ENCODE measurements at places on chromosomes 7 and 10.

GRCh38 chr7:150620617-150621371, 11.4 kb downstream of the GIMAP6 start:
- no peak for DNase-seq

- DNase-seq: no peak
These were observed 177.2 kb downstream of the SEM1 start for GRCh38 chr7:96532428-96532935.

GRCh38 chr7:139246905-139247304, 15.9 kb downstream of the UBN2 start:
- no peak for DNase-seq

DNA sequence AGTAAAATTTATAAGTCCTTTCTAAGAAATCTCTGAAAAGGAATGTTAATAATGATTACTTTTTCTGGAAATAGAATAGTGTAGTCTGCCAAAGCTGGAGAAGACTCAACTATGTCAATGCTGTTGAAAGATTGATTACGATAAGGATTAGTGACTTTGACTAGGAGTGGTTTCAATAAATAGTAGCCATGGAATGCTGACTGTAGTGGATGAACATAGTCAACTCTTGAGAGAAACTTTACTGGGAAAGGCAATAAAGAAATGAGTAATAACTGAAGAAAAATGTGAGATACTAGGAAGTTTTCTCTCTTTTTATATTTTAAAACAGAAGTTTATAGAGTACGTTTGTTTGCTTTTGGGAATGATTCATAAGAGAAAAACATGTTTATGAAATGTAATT, 105.0 kb upstream of the CDK13 start:
- DNase-seq: no peak

GRCh38 chr10:91800756-91801155, 2.5 kb downstream of the TNKS2 start:
- DNase-seq: no peak

Measured in NCI-H774 (cell line).